ENCODE measurements at places on chromosomes 5 and 9.

GRCh38 chr9:117945286-117945685 is 241.1 kb downstream of the TLR4 start:
- DNase-seq: no peak

- DNase-seq: peak; percentile 18
These were observed 3.2 kb upstream of the ACOT12 start for GRCh38 chr5:81397176-81397575.

DNA sequence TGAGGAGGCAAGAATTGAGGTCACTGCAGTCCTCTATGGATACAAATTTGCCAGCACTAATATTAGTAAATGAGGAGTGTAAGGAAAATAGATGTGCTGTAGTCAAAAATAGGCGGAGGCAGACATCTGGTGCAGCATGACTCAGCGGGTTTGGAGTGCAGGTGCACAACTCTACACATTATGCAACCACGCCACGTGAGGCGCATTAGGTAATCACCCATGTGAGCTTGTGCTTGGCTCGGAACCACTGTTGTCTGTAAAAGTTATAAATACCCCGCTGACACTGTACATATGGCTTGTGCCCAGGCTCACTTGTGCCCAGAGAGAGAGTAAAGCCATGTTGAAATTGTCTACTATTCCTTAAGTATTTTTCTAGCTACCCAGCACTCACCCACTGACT is 623.5 kb upstream of the NUDT12 start:
- no peak for DNase-seq

DNA sequence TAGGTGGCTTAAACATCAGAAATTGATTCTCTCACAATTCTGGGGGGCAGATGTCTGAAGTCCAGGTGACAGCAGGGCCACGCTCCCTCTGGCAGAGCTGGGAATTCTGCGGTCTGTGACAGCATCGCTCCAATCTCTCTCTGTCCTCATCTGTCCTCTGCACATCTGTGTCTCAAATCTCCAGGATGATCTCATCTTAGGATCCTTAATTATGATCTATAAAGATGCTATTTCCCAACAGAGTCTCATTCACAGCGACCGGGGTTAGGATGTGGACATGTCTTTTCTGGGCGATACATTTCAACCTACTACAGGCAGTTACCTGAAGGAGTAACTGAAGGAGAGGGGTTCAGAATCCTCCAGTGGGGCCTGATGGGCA is 31.4 kb downstream of the ANKRD33B start:
- DNase-seq: no peak

GRCh38 chr9:14768405-14769229 is 46.1 kb upstream of the CER1 start:
- peak; percentile 16 for DNase-seq

DNA sequence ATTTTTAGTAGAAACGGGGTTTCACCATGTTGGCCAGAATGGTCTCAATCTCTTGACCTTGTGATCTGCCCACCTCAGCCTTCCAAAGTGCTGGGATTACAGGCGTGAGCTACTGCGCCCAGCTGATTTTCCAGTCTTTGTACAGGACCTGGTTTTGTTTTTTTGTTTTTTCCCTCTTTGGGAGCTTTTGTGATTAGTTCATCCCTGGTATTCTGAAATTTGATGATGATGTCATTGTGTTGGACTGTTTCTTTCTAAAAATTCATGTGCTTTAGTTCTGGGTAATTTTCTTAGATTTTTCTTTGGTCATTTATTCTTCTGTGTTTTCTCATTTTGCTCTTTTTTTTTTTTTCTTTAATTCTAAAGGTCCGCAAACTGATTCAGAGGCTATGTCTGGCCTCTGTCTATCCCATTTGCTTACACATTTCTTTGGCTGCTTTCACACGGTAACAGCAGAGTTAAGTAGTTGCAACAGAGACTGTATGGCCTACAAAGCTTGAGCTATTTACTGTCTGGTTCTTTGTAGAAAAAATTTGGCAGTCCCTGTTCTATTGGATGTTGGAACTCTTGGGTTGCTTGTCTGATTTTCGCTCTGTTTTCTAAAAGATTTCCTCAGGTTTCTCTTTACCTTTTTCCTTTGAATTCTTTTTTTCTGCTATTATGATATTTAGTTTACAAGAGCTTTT is 24.8 kb downstream of the STX17 start:
- DNase-seq: no peak

DNA sequence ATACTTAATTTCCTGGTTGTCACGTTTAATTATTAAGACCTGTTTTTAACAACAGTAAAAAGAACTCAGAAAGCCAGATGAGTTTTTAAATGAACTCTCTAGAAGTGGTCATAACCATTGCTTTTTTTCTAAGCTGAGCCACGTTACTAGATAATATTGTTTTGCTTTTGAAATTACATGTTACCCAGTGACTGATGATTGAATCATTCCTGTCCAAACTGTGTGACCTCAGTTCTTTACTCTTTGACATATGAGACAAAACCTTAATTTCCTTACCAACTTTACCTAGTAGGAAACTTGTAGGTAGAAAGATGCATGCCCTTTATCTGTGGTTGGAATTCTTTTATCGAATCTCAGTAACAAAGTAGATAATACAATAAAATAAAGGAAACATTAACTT is 411.7 kb downstream of the SH3GL2 start:
- DNase-seq: no peak

GRCh38 chr9:91033797-91034196 is 232.2 kb downstream of the SYK start:
- peak; percentile 36 for DNase-seq

- no peak for DNase-seq
These were observed 97.5 kb downstream of the ZNF608 start for GRCh38 chr5:124648902-124649467.

GRCh38 chr9:128823362-128823902 is 5.1 kb downstream of the ENDOG start:
- DNase-seq: no peak

- DNase-seq: no peak
These were observed 10.5 kb downstream of the SLC38A9 start for GRCh38 chr5:55701462-55702103.

GRCh38 chr5:10445352-10445751 is 3.7 kb downstream of the ROPN1L start:
- DNase-seq: no peak

DNA sequence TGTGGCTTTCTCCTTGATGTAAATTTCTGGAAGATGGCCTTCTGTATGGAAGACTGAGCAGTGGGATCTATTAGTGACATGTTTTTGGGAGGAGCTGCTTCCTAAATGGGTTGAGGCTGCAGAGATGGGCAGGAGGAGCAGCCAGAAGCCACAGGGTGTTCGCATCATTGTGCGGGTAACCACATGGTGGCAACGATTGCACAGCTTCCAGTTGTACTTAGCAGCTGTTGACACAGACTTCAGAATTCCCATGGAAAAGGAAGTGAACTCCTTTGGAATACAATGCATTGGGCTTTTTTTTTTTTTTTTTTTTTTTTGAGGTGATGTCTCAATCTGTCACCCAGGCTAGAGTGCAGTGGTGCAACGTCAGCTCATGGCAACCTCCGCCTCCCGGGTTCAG is 297.3 kb downstream of the NR3C1 start:
- peak; percentile 34 for DNase-seq

GRCh38 chr5:137615171-137615775 is 116.1 kb upstream of the SPOCK1 start:
- no peak for DNase-seq

- no peak for DNase-seq
These were observed 319.8 kb upstream of the TRPM3 start for GRCh38 chr9:71441266-71441665.

GRCh38 chr9:137390553-137391410 is 32.2 kb downstream of the EXD3 start:
- no peak for DNase-seq

DNA sequence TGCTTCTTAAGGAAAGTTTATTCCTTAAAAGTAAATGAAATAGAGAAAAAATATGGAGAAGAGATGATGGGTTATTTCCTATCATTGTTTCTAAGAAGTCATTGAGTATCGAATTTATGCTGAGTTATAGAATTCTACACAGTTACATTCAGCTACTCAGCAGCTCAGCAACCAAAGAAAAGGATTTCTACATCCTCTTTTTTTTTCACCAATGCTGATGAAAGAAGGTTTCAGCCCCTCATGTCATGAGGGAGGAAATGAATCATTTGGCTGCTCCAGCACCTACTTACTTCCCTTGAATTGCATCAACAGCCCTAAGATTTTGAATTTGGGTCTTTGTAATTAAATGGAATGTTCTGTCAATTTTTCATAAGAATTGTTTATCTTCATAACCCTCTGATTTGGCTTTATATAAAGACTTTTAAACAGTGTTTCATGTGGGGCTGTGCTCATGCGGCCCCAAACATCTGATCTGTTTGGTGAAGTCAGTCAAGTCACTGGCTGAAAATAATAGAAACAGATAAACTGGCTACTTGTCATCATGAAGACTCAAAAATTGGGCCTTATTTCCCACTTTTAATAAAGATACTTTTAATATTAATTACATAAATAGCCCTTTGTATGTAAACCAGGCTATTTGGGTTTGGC is 18.5 kb upstream of the SNX2 start:
- peak; percentile 15 for DNase-seq

DNA sequence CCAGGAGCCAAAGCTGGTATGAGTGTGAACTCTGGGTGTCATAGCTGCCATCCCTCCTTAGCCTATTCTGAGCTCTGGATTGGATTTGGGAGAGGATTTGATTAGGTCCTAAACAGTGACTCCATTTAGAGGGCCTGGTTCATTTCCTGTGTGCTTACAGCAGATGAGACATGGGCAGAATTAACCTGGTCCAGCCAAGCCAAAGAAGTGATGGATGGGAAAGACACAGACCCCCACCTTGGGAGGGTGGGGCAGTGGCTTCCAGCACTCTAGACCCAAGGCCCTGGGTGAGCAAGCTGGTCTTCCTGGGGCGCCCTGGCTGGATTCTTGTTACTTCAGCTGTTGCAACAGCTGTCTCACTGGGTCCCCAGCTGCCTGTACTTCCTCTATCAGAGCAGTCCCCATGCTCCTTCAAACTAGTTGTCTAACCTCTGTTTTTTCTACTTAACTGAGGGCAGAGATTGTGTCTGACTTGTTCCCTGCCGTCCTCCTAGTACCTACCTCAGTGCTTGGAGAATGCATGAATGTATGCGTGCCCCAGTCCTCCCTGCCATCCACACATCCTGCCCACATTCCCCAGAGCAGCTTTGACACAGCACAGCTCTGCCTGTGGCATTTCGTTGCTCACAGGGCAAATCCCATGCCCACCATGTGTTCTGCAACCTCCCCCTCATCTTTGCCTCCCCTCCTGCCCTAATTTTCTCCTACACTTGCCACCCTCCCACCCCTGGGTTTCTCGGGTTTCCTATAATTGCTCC is 115.9 kb downstream of the RGS3 start:
- no peak for DNase-seq

- no peak for DNase-seq
These were observed 23.2 kb upstream of the RAI14 start for GRCh38 chr5:34632807-34633422.

DNA sequence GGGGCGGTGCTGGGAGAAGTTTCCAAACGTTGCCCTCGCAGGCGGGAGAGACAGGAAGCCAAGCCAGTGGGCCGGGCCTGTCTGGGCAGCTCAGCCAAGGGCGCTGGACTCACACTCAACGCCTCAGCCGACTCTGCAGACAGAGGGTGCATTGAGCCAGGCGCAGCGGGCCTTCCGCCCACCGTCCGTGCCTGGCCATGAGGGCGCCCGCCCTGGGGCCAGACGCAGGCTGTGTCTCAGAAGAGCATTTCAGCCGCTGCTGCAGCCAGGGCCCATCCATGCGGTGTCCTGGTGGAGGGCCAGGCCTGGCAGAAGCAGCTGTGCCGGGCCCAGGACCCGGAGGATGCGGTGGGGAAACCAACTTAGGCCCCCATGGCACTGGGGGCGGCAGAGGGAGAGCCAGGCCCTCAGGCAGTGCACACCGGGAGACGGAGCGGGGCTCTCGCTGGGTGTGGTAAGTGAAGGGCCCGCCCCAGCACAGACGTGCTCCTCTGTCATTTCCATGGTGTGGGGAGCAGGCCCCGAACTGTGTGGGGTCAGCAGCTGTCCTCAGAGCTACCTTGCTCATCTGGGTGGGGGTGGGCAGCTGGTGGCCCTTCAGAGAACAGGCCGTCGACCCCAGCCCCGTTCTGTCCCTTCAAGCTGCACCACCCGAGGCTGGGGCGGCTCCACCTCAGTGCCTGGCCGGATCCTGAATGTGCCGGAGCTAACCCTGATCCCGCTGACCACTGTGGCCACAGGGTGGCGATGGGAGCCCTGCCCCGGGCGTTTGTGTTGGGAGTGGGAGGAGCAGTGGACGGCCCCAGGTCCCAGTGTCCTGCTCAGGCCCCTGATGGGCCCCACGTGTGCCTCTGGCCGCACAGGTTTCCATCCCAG is 18.0 kb downstream of the DNLZ start:
- DNase-seq: peak; percentile 89

DNA sequence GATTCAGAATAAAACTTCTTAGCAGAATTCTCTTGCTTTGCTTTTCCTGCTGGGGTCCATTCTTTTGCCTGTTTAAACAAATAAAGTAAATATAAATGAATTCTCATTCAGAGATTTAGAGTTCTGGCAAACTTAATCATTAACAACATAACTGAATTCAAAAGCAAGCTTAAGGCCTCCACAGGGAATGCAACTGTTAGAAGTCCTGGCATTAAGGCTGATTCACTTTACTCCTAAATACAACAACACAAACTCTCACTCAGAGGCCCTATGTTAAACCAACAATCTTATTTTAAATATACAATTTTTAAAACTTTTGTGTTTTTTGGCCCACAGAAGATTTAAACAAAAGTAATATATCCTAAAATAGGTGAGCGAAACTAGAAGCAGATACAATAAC is 178.3 kb downstream of the AP3B1 start:
- no peak for DNase-seq

DNA sequence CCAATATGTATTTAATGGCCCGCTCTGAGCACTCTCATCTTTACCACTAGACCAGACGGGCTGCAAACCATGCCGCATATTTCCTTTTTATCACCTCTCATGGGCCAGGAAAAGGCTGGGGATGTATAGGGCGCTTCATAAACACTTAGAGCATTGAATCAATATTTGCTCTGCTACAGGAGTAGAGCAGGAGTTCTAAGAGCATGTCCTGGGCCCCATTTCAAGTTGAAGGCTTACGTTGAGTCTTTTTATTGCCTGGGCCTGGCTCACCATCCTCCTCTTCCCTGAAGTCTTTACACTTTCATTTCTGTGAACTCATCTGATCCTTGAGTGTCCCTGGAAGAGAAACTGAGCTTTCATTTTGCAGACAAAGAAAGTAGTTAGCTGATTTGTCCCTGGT is 112.4 kb downstream of the FSTL4 start:
- DNase-seq: no peak

GRCh38 chr9:113548221-113549041 is 84.9 kb downstream of the RGS3 start:
- peak; percentile 29 for DNase-seq

DNA sequence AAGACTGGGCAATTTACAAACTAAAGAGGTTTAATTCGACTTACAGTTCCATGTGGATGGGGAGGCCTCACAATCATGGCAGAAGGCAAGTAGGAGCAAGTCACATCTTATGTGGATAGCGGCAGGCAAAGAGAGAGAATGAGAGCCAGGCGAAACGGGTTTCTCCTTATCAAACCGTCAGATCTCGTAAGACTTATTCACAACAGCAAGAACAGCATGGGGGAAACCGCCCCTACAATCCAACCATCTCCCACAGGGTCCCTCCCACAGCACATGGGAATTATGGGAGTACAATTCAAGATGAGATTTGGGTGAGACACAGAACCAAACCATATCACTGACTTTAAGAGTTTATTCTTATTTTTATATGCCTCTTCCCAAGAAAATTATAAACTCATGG is 60.3 kb downstream of the RFK start:
- no peak for DNase-seq
